ENCODE measurements at places on chromosomes 12 and 14.

DNA sequence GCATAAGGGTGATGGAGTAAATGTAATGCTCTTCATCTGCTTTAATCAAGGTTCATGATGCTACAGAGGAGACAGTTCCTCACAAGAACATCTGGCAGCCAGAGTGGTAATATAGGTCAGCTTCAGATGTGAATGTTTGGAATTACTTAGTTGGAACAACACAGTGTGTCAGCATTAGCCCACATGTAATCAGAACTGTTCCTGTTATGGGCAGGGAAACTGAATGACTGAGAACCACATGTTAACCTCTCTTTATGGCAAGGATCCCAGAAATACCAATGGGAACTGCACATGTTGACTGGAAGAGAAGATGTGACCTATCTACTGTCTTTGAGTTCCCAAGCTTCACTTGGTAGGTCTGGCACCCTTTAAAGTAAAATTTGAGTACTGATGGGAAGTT lies 390.1 kb upstream of the PDE3A start:
- no peak for DNase-seq

- DNase-seq, result peak; percentile 21
Measured at GRCh38 chr12:119006746-119007145, 25.4 kb downstream of the SRRM4 start.

DNA sequence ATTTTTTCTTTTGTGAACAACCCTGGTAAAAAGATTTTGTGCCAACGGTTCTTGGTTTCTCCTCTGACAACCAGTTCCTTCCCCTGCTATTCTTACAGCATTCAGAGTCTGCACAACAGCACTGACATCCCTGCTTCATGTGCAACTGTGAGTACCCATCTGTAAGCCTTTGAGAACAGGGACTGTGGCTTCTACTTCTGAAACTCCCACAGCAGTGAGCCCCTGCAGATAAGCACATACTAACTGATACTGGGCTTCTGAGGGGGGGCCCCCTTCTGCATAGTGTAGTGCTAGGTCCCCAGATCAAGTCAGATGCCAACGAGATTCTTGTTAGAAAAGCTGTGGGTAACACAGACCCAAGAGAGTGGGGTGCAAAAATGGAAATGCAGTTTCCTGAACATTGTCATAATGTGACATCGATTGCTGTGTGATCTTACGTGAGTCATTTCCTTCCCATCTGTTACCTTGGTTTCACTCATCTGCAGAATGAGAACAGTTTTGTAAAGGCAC lies 11.1 kb upstream of the NINJ2 start:
- no peak for DNase-seq

GRCh38 chr14:103480595-103480994 lies 42.0 kb downstream of the CKB start:
- DNase-seq, result no peak

DNA sequence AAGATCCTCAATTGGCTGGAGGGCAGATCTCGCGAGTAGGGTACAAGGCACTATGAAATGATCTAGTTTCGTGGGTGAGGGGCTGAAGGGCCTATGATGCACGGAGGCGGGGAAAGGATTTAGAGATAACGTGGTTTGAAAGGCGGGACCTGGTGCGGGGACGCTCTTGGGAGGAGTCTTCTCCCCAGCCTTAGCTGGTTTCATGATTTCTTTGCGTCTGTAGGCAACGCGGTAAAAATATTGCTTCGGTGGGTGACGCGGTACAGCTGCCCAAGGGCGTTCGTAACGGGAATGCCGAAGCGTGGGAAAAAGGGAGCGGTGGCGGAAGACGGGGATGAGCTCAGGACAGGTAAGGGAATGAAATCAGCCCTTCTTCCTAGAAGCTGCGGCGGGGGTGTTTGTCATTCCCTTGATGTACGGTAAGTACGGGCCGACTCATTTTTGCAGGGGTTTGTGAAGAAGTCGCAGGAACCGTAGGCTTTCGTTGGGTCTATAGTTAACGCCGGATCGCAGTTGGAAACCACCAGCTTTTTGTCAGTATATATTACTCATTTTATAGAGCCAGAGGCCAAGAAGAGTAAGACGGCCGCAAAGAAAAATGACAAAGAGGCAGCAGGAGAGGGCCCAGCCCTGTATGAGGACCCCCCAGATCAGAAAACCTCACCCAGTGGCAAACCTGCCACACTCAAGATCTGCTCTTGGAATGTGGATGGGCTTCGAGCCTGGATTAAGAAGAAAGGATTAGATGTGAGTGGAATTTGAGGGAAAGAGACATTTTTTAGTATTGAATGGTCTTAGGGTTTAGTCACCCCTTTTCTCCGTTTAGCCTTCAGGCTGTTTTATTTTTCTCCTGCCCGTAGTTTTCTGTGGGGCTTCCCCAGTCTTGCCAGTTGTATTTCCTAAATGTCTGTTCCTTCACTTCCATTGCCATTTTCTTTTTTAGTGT lies 602 bp downstream of the APEX1 start:
- peak; percentile 84 for DNase-seq

GRCh38 chr12:12182703-12183365 lies 84.0 kb downstream of the LRP6 start:
- DNase-seq, result no peak

GRCh38 chr12:14373217-14373616 lies 7.7 kb downstream of the ATF7IP start:
- DNase-seq, result no peak

GRCh38 chr14:101525640-101526527 lies 35.4 kb upstream of the DIO3 start:
- peak; percentile 49 for DNase-seq

Measured in NCI-H1105 (cell line).